ENCODE measurements at places on chromosomes 5 and 9.

GRCh38 chr9:83680233-83680632 is 27.5 kb downstream of the UBQLN1 start:
- no peak for DNase-seq

DNA sequence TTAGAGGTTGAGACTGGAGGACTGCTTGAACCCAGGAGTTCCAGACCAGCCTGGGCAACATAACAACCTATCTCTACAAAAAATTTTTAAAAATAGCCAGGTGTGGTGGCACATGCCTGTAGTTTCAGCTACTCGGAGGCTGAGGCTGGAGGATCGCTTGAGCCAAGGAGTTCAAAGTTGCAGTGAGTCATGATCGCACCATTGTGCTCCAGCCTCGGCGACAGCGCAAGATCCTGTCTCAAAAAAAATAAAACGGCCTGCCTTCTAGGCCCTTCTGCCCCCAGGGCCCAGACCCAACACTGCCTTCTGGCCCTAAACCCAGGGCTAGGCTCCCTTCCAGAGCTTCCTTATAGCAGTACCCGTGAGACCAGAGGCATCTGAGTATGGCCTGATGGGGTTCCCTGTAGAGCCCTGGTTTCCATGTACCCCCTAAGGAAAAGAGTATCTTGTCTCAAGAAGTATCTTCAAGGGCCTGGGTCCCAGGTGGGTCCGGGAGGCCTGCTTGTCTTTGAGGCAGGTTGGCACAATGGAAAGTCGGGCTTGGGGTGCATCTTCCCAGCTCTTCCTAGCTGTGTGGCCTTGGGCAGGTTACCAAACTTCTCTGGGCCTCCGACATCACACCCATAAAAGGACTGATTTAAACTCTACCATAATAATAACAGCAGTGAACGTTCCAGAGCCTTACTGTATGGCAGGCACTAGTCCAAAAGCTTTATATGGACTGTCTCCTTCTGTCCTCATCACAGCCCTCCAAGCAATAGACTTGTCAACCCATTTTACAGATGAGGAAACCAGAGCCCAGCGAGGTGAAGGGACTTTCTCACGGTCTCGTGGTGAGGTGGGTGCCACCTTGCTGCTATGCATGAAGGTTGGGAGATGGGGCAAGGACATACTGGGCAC is 9.6 kb downstream of the LRRC8A start:
- DNase-seq, result no peak

DNA sequence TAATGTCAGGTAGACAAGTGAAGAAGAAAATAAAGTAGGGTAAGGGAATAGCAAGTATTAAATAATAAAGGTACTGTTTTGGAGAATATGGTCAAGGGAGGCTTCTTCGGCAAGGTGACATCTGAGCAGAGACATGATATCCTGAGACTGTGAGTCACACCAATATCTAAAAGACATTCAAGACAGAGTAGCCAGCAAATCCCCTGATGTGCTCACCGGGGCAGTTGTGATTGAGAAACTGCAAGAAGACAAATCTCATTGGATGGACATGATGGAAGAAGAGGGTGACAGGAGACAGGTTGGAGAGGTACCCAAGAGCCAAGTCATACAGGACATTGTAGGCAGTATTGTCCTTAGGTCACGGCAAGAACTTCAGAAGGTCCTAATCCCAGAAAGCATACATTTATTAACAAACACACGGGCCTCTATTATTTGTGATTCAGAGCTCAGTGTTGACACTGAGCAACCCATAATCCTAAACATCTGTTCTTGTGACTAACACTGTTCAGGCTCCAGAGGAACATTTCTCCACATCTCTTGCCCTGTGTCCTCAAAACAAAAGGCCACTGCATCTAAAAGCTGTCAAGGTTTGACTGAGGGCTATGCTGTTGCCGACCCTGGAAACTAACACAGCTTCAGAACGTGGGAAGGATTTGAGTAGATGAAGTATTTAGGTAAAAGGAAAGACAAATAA is 258.7 kb upstream of the CLINT1 start:
- no peak for DNase-seq

DNA sequence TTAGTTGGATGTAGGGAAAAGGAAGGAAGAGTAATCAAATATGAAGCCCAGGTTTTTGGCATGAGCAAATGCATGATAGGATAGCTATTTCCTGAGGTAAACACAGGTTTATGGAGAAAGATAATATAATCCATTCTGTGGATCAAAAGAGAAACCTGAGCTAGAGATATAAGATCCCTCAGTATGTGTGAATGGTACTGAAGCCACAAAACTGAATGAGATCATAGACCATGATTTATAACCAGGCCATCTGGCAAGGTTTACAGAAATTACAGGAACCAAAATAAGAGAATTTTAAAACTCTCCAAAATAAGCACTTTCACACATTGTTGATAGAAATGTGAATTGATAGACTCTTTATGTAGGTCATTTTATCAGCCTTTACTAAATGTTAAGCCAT is 28.7 kb upstream of the ECM2 start:
- no peak for DNase-seq

DNA sequence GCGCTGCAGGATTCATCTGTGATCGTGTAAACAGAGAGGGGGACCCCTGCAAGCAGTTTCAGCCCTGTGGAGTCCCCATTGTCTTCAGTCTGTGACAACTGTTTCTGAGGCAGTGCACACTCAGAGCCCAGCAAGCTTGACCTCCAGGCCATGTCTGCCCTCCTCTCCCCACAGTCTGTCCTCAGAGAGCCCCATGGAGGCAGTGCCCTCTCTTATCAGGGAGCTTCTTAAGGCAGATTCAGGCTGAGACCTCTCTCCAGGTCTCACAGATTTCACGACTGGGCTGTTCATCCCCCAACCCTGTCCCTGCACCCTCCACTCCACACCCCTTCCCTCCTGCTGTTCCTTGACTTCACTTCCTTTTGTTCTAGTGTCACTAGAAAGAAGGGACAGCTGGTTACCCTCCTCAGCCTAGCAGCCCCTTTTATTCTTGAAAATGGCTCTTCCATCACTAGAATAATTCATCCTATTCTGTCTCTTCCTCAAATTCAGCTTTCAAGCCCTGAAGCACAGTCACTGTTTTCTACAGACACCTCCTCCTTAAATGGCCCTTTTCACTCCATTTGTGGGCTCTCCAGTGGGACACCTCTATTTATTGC is 218.4 kb downstream of the MED10 start:
- DNase-seq, result no peak

DNA sequence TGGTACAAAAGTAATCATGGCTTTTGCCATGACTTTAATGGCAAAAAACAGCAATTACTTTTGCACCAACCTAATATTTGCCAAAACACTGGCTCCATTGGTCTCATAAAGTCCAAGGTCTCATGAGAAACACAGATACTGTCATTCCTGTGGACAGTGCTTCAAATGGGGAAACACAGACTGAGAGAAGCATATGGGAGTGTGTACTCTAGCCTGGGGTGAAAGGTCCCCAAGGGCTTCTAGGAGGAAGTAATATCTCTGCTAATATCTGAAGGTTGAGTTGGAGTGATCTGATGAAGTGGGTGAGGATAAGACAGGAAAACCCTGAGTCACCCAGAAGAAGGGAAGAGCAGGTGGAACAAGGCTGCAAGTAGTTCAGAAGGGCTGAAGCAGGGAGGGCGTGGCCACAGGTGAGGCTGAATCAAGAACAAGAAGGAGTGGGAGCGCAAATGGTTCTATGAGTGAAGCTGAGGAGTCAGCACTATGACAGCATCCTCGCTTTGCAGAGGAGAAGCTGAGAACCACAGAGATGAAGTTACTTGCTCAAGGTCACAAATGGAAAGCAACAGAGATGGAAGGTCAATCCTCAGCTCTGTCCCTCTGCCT is 164.1 kb downstream of the ASTN2 start:
- DNase-seq, result no peak

DNA sequence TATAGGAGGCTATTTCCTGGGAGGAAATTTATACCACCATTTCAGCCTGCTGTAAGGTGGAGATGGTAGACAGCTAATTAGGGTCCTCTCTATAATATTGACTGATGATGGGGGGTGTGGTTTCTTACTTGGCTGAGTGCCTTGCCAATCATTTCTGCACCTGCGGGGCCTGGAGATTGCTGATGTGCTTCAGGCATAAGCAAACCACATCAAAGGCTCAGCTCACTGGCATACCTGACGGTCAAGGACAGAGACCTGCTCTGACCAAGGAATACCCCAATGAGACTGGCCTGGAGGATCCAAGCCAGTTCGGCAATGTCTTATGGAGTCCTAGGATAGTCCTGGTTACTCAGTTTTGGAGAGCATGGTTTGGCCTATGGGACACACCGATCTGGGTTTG is 29.5 kb downstream of the ANKH start:
- DNase-seq, result no peak

GRCh38 chr5:96228408-96228807 is 204.6 kb downstream of the PCSK1 start:
- no peak for DNase-seq
